ENCODE measurements at places on chromosomes 4 and X. TPM values are rescaled to one million over a fixed set of nuclear protein-coding genes. Genes with fewer than 3 reads are reported as not detected.

Gene NFKB1
- total RNA-seq = 20.6 TPM

Gene UCHL1
- 45.1 TPM for total RNA-seq

Gene MAGEC3
- total RNA-seq = not detected

Gene KCNE5
- 1.7 TPM for total RNA-seq

Gene OR13H1
- not detected for total RNA-seq

Gene ARMCX1
- 21.1 TPM for total RNA-seq

Gene SCD5
- 36.6 TPM for total RNA-seq

Gene FBXO8
- 17.7 TPM for total RNA-seq

Gene CYTL1
- 0.52 TPM for total RNA-seq

Gene VSIG1
- 33.2 TPM for total RNA-seq

Gene NEIL3
- total RNA-seq = 4.0 TPM

Gene DMP1
- not detected for total RNA-seq

Gene BMP3
- total RNA-seq = 5.5 TPM

Gene EVC
- 14.5 TPM for total RNA-seq

Gene CENPVL3
- 2.9 TPM for total RNA-seq

Gene ADGRA3
- total RNA-seq = 27.9 TPM

Gene CPE
- total RNA-seq = 149 TPM

Gene CXCL13
- total RNA-seq = not detected
